Body of pancreas (tissue), 4 donors: ENCODE measurements at places on chromosomes 5 and 9.

- no peaks in the 10 kb centered on the region for H3K4me1 ChIP-seq
- H3K27ac ChIP-seq = no peak overlapping the region
- no peaks in the 10 kb centered on the region for H3K36me3 ChIP-seq
- no peak overlapping the region for H3K4me3 ChIP-seq
- DNase-seq = peak; percentile 7
These were observed 77.2 kb downstream of the SLCO6A1 start for GRCh38 chr5:102421647-102422046.

GRCh38 chr9:113998525-113999255 is 79.4 kb downstream of the AMBP start:
- peaks cover 10% of the 10 kb centered on the region for H3K4me1 ChIP-seq
- no peak overlapping the region for H3K4me3 ChIP-seq
- DNase-seq = no peak
- no peak overlapping the region for H3K27ac ChIP-seq
- no peaks in the 10 kb centered on the region for H3K36me3 ChIP-seq

GRCh38 chr5:80853413-80853812 is 106.8 kb upstream of the RASGRF2 start:
- no peaks in the 10 kb centered on the region for H3K27me3 ChIP-seq
- DNase-seq = no peak
- no peak overlapping the region for H3K4me3 ChIP-seq

DNA sequence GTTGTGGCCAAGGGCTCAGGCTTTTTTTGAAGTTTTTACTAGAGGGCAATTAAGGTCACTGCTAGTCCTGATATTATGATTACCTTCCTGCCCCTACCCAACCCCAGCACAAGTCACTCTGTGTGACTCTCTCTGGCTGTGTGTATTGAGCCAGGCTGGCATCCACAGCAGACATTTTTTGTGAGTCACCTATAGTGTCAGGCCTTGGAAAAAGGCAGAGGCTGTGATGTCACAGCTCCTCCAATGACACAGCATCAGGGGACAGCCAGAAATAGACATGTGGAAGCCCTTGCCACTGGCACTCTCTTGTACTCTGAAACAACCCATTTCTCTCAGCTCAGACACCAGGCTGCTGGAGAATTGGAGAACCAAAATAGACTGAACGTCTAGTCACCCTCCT is 145.4 kb downstream of the NMUR2 start:
- H3K4me3 ChIP-seq = no peak overlapping the region
- DNase-seq = no peak
- no peak overlapping the region for H3K27ac ChIP-seq
- no peaks in the 10 kb centered on the region for H3K27me3 ChIP-seq

GRCh38 chr5:86371061-86371460 is 246.7 kb upstream of the COX7C start:
- no peaks in the 10 kb centered on the region for H3K4me1 ChIP-seq
- H3K4me3 ChIP-seq = no peak overlapping the region
- DNase-seq = no peak
- H3K27ac ChIP-seq = no peak overlapping the region
- no peaks in the 10 kb centered on the region for H3K27me3 ChIP-seq

DNA sequence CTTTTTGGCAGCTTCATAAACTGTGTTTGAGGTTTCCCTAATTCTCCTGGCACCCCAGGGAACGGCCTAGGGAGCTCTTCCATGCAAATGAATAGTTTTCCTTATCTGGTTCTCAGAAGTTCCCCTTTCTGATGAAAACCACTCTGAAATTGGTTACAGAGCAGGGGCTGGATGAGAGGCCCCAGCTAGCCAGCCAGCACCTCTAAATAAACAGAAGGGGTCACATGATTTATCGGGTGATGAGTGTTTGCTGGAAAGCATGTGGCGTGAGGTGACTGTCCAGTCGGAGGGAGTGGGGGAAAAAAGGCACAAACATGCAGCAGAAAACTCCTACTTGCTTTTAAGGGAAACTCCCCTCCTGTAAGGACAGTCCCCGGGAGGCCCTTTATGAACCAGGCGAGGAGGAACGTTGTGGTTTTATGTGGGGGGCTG is 261.2 kb upstream of the ANKRD55 start:
- H3K27me3 ChIP-seq = no peaks in the 10 kb centered on the region
- no peaks in the 10 kb centered on the region for H3K36me3 ChIP-seq
- no peak overlapping the region for H3K27ac ChIP-seq
- no peak for DNase-seq
- no peaks in the 10 kb centered on the region for H3K4me1 ChIP-seq

- DNase-seq = peak; percentile 55
These were observed 617 bp downstream of the PTPN3 start for GRCh38 chr9:109497226-109498153.

DNA sequence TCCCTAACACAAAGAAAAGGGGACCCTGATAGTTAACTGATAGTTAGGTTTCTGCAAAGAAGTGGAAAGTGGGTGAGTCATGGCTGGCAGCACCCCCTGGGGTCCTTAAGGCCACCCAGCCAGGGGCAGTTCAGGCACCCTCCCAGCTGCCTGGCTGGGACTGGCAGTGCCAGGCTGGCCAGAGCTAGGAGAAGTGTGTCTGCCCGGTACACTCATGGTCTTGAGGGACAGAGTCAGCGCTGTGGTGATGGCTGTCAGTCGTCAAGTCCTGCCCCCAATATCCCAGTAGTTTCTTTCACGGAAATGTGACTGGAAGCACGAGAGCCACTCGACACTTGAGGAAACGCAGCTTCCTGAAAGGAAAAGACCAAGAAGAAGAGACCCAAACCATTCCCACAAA is 22.3 kb upstream of the CNOT6 start:
- no peak for DNase-seq
- H3K4me3 ChIP-seq = no peak overlapping the region

GRCh38 chr5:82597437-82597836 is 319.3 kb upstream of the RPS23 start:
- no peak for DNase-seq
- H3K27ac ChIP-seq = no peak overlapping the region
- no peaks in the 10 kb centered on the region for H3K27me3 ChIP-seq
- no peaks in the 10 kb centered on the region for H3K36me3 ChIP-seq

DNA sequence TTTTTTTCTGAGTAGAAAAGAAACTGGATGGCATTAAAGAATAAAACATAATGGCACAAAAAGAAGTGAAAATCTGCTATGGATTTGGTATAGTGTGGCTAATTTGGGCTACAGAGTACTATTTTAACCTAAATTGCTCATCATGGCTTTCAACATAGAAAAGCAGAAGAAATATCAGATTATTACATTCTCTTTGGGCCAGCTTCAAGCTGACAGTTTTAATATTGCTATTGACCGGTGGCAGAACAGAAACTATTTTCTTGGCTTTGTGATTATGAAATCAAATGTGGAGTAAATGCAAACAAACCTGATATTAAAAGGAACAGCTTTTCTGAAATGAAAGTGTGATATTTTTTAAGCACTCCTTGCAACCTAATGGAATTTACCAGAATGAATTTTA is 301.5 kb downstream of the EPB41L4A start:
- no peaks in the 10 kb centered on the region for H3K27me3 ChIP-seq
- DNase-seq = no peak
- no peak overlapping the region for H3K4me3 ChIP-seq
- no peaks in the 10 kb centered on the region for H3K36me3 ChIP-seq

DNA sequence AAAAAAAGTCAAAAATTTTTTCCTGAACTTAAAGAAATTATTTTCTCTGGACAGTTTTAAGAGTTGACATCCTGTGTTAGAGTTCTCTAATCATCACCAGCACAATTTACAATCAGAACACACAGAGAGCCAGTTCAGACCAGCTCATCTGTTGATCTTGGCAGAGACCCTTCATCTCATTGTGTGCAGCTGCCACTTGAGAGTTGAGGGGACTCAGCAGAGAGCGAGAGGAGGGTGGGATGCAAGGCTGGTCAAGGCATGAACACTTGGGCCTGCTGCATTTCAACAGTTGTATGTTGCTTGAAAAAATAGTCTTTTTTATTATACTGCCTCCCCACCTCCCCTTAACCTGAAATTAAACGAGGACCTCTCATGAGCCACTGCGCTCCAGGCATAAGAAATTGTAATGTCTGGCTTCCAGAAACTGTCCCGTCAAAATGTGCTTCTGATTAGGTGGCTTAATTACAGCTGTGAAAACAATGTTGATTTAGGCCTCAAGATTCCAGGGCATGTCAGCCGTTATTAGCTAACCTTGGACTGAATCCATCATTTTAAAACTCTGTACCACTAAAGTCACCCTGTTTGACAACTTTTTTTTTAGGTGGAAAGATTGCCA is 383.6 kb downstream of the CCDC171 start:
- H3K4me1 ChIP-seq = no peaks in the 10 kb centered on the region
- no peak for DNase-seq
- no peak overlapping the region for H3K4me3 ChIP-seq
- no peaks in the 10 kb centered on the region for H3K27me3 ChIP-seq
- H3K27ac ChIP-seq = no peak overlapping the region
- no peaks in the 10 kb centered on the region for H3K36me3 ChIP-seq

- no peak overlapping the region for H3K27ac ChIP-seq
- no peaks in the 10 kb centered on the region for H3K36me3 ChIP-seq
These were observed 986.5 kb upstream of the ARRDC3 start for GRCh38 chr5:92369587-92369986.

- DNase-seq = no peak
- no peaks in the 10 kb centered on the region for H3K36me3 ChIP-seq
- H3K27me3 ChIP-seq = no peaks in the 10 kb centered on the region
- no peak overlapping the region for H3K27ac ChIP-seq
These were observed 87.6 kb downstream of the PIK3R1 start for GRCh38 chr5:68303038-68303738.

- no peaks in the 10 kb centered on the region for H3K4me1 ChIP-seq
- DNase-seq = no peak
- no peaks in the 10 kb centered on the region for H3K27me3 ChIP-seq
These were observed 11.3 kb downstream of the IL4 start for GRCh38 chr5:132684922-132685720.

GRCh38 chr5:139882316-139882715 is 86.7 kb downstream of the PSD2 start:
- H3K27ac ChIP-seq = no peak overlapping the region
- H3K27me3 ChIP-seq = no peaks in the 10 kb centered on the region
- H3K4me3 ChIP-seq = no peak overlapping the region
- DNase-seq = no peak

GRCh38 chr5:164597293-164597900 is 1092.0 kb downstream of the MAT2B start:
- no peaks in the 10 kb centered on the region for H3K27me3 ChIP-seq
- no peak for DNase-seq
- no peak overlapping the region for H3K27ac ChIP-seq

DNA sequence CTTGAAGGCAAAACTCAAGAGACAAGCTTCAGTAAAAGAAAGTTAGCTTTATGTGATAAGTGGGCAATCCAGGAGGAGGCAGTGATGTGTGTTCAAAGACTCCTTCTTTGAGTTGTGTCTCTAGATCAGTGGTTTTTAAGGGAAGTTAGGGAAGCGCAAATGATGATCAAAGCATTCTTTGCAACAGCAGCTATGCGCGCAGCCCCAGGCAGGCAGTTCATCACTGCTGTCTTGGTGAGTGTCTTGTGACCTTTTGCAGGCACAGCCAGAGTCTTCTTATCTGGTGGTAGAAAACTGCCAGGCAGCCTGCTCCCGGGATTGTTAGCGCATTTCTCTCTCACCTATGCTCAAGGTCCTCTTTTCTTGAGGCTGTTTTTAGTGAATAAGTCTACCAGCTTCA is 40.3 kb upstream of the CLK4 start:
- DNase-seq = no peak
- H3K27me3 ChIP-seq = no peaks in the 10 kb centered on the region
- H3K4me3 ChIP-seq = no peak overlapping the region
- H3K4me1 ChIP-seq = no peaks in the 10 kb centered on the region
- no peak overlapping the region for H3K27ac ChIP-seq

DNA sequence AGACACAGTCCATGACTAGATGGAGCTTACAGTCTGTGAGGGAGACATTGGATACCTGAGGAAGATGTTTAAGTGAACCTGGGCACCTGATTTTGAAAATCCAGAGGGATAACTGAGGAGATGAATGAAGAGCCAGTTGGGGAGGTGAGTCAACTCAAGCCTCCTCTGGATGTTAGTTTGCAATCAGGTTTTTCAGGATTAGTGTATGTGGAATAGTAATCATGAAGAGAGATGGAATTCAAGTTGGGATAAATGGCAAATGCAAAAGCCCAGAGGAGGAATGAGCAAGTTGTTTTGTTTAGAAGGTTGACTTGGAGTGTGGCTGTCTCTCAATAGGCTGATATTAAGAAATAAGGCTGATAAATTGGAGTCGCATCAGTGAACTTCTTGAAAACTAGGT is 28.9 kb downstream of the PRDM6 start:
- H3K4me3 ChIP-seq = no peak overlapping the region
- H3K27me3 ChIP-seq = no peaks in the 10 kb centered on the region
- no peaks in the 10 kb centered on the region for H3K4me1 ChIP-seq
- DNase-seq = no peak
- H3K27ac ChIP-seq = no peak overlapping the region
- no peaks in the 10 kb centered on the region for H3K36me3 ChIP-seq

- H3K4me1 ChIP-seq = no peaks in the 10 kb centered on the region
- H3K4me3 ChIP-seq = no peak overlapping the region
- DNase-seq = no peak
- no peaks in the 10 kb centered on the region for H3K27me3 ChIP-seq
- no peak overlapping the region for H3K27ac ChIP-seq
- no peaks in the 10 kb centered on the region for H3K36me3 ChIP-seq
These were observed 171.5 kb downstream of the SSBP2 start for GRCh38 chr5:81579262-81579924.

- H3K27me3 ChIP-seq = no peaks in the 10 kb centered on the region
- H3K4me3 ChIP-seq = no peak overlapping the region
- DNase-seq = peak; percentile 10
- H3K36me3 ChIP-seq = no peaks in the 10 kb centered on the region
- no peak overlapping the region for H3K27ac ChIP-seq
- peaks cover 22% of the 10 kb centered on the region for H3K4me1 ChIP-seq
These were observed 28.4 kb downstream of the ZDHHC11B start for GRCh38 chr5:756171-756570.

GRCh38 chr5:139708434-139708861 is 60.3 kb downstream of the CXXC5 start:
- peak overlapping the region; percentile 32 for H3K27ac ChIP-seq
- H3K4me3 ChIP-seq = no peak overlapping the region
- DNase-seq = no peak
- peaks cover 37% of the 10 kb centered on the region for H3K4me1 ChIP-seq

DNA sequence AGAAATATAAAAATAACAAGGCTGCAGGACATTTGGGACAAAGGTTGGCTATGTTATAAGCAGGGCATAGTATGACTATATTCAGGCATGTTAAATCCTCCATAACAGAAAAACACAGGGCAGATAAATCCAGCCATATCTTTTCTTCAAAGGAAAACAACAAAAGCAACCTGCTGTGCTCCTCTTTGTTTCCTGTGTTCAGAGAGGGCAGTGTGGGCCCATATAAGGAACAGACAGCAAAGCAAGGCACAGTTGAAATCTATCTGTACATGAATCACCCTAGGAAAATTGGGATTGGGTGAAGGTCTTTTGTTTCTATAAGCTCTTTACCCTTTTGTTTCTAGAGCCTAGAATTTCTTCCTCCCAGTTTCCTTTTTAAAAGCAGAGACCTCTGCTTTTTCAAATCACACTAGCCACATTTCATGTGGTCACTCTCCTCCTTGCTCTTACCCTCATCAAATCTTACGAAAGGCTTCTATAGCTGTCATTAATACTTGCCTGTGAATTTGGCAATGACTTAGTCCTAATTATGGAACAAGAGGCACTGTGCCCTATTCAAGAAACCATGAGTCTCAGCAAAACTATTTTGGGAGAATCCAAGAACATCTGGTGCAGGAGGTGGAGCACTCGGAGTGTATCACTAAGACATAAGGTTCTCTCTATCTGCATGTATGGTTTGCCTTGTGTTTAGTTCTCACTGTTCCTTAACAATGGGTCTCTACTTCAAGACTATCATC is 1.8 kb downstream of the GZMA start:
- no peak overlapping the region for H3K27ac ChIP-seq
- H3K4me1 ChIP-seq = no peaks in the 10 kb centered on the region
- no peak for DNase-seq
- H3K27me3 ChIP-seq = no peaks in the 10 kb centered on the region
